NCI-H524 treated with DMSO at 0.1 percent for 48 hours (cell line): ENCODE measurements at places on chromosomes 1 and 21.
A peak's percentile ranks its signal among the peaks of the same experiment; 100 is the strongest.

GRCh38 chr1:174497478-174497877, 49.7 kb downstream of the GPR52 start:
- no peak for DNase-seq

DNA sequence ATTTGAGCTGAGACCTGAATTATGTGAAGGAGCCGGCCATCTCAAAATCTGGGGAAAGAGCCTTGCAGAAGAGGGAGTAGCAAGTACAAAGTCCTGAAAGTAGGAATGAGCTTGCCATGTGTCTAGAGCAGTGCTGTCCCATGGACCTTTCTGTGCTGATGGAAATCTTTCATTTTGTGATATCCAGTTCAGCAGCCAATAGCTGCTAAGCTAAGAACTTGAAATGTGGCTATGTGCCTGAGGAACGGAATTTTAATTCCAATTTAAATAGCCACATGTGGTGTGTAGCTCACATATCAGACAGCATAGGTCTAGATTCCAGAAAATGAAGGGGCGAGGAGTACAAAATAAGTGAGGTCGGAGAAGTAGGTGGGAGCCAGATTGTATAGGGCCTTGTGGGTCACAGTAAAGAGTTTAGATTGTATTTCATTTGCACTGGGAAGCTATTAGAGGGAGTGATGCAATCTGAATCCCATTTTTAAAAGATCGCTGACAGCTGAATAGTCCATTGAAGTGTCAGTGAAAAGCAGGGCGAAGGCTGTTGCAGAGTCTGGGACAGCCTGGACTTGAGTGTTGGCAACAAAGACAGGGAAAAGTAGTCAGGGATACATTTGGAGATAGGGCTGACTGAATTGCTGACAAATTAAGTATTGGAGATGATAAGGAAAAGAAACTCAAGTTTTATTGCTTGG, 80.3 kb downstream of the TMEM200B start:
- DNase-seq = no peak

DNA sequence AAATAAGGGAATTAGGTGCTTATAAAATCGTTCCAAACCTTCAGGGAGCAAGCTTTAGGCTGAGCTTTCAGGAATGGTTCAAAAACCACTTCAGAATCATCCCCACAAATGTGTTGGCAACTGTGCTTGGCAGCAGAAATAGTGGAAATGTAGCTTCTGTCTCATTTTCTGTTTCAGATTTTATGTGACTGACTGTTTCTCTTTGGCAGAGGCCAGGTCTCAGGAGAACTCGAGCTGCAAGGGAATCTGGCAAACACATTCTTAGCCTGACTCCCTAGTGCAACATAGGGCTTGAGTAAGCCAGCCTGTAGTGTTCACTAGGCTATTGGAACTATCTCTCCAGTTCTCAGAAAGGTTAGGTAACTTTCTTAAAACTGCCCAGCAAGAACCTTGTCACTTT, 128.6 kb downstream of the PLA2G4A start:
- DNase-seq = no peak

GRCh38 chr1:96233422-96233821, 488.2 kb upstream of the PTBP2 start:
- no peak for DNase-seq

GRCh38 chr1:99704356-99704816, 58.5 kb downstream of the PALMD start:
- peak; percentile 15 for DNase-seq

DNA sequence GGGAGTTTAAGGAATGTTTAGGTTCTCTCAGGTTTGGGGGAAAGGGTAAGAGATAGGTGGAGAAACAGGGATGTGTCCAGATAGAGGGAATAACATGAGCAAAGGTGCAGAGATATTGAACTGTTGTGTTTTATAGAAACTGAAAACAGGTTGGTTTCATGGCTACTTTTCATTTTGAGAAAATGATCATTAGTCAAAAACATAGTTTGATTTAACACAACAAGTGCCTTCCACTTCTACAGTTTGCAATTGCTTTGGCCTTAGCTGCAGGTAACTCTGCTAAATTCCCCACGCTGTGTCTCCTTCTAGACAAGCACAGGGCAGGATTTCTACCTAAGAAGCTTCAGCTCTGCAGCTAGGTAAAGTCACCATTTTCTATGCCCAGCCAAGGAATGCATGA, 124.9 kb downstream of the RGS2 start:
- DNase-seq = no peak

GRCh38 chr21:45892156-45892915, 89.2 kb upstream of the COL6A1 start:
- DNase-seq = no peak

GRCh38 chr1:169049258-169049938, 57.1 kb upstream of the ATP1B1 start:
- DNase-seq = no peak

DNA sequence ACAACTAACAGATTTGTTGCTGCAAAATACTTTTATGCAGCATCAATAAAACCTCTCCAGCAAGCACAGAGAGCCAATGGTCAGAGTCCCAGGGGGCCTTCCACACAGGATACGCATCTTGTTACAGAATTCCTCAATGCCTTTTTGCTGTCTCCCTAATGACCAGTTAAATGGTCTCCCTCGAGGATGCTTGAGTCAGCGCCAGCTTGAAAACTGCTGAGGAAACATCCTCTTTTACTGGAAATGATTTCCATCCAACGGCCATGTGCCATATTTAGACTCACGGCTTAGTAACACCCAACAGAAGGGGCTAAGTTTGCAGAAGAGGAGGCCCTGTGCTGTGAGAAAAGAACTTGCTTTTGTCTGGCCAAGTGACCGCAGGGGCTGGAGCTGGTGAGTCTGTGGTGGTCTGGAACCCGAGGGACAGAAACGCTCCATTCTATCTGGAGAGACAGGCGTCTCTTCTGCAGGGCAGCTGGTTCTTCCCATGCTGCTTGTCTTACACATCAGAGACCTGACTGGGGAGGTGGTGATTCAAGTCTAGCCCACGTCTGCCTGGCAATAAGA, 496.4 kb downstream of the SETD4 start:
- no peak for DNase-seq

GRCh38 chr1:40620586-40621210, 44.8 kb downstream of the RIMS3 start:
- no peak for DNase-seq
